Chondrocyte (in vitro differentiated cells): ENCODE measurements at places on chromosomes 2 and 18. TPM values are rescaled to one million over a fixed set of nuclear protein-coding genes. Genes with fewer than 3 reads are reported as not detected.

- no peaks in the 10 kb centered on the region for H3K36me3 ChIP-seq
- no peaks in the 10 kb centered on the region for H3K4me1 ChIP-seq
- no peak for DNase-seq
- no peak overlapping the region for H3K4me3 ChIP-seq
Measured at GRCh38 chr2:13260402-13260801, 543.7 kb downstream of the TRIB2 start.

DNA sequence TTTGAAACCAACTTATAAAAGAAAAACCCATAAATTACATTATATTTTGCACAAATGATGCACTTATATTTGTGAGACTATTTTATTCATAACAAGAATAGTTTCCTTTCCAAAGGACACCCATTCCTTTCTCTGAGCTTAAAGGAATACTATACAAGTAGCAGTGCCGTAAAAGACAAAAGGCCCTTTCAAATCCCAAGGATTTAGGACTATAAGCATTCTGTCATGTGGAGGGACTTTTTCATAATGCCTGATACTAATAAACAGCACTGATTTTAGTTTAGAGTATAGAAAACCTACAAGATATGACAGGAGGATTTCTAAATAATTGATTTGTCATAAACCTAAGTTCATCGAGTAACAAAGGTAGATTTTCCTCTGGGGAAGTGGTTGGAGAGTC, 1134.2 kb upstream of the ZEB2 start:
- no peak for DNase-seq
- H3K27ac ChIP-seq: no peak overlapping the region
- H3K4me1 ChIP-seq: peaks cover 5% of the 10 kb centered on the region
- no peaks in the 10 kb centered on the region for H3K36me3 ChIP-seq
- no peak overlapping the region for H3K4me3 ChIP-seq
- no peaks in the 10 kb centered on the region for H3K27me3 ChIP-seq

Gene ANKRD44
- total RNA-seq: 21.4 to 45.8 TPM (median 26.1 TPM) in 3 replicates

Gene HOXD12
- total RNA-seq: not detected in 3 replicates
